ENCODE measurements at places on chromosomes 1 and 21.
A peak's percentile ranks its signal among the peaks of the same experiment; 100 is the strongest.

DNA sequence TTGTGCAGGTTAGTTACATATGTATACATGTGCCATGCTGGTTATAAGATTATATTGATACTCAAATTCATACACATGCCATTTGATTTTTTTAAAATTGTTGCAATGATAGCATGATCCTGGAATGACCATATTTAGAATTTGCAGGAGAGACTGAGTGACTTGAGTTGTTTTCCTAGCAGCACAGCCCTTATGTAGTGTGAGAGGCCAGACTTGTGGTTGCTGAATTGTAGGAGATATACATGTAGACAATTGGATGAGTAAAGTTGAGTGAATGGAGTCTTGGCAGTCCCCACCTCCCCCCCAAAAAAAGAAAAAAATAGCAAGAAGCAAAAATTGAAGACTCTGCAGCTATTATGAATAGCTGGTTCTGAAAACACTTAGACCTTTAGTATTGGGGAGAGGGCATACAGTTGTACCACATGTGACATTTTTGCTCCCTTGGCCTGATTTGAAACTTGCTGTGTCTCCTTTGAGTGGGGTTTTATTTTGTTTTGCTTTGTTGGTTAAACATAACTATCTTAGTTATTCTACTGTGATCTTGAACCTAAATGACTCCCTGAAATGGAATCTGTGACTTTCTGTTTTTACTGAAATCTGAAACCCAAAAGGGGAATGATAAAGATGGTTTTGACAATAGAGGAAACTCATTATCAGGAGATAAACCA lies 280.3 kb downstream of the HMCN1 start:
- DNase-seq, result no peak

- DNase-seq, result peak; percentile 82
These were observed 17.3 kb downstream of the NOC2L start for GRCh38 chr1:941588-942383.

- no peak for DNase-seq
These were observed 404.0 kb upstream of the VAMP3 start for GRCh38 chr1:7366955-7367665.

DNA sequence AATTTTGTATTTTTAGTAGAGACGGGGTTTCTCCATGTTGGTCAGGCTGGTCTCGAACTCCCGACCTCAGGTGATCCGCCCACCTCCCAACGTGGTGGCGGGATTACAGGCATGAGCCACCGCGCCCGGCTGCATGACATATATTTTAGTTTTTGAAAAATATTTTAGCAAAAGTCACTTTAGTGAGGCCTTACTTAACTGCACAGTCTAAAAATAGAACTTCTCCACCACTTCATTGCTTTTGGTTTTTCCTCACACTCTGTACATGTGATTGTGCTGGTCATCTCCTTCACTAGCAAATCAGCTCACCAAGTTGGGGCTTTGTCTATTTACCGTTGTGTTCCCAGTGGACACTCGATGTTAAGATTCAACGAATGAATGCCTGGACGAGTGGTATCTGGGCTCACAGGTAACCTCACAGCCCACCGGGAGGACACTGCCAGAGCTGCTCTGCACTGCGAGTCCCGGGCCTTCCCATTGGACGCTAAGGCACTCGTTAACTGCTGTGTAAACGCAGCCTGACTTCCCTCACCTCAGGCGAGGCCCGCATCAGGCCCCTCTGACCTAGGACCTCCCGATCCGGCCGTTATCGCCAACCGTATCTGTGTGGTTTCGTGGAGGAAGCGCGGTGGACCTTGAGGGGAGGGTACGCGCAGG lies 14.0 kb upstream of the ZNF692 start:
- peak; percentile 93 for DNase-seq

DNA sequence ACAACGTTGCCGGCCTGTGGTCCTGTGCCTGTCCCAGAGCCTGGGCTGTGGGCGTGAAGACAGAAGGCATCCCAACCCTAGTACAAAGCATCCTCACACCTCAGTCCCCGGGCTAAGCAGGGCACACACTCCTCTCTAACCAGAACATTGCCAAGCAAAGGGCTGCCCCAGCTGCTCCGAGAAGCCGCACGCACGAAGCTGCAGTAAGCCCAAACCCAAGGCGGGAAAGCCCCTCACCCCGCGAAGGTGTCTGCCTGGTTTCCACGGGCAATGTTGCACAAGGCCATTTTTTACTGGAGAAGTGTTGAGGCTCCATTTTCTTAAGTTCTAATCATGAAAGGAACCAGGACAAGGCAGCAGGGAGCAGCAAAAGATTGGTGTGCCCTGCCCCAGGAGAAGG lies 519.0 kb downstream of the NPHP4 start:
- no peak for DNase-seq

- no peak for DNase-seq
These were observed 1.8 kb downstream of the CD101 start for GRCh38 chr1:117003223-117003875.

GRCh38 chr1:8847990-8848389 lies 30.5 kb downstream of the ENO1 start:
- DNase-seq, result no peak

GRCh38 chr1:42747125-42747524 lies 7.1 kb upstream of the CLDN19 start:
- peak; percentile 55 for DNase-seq

DNA sequence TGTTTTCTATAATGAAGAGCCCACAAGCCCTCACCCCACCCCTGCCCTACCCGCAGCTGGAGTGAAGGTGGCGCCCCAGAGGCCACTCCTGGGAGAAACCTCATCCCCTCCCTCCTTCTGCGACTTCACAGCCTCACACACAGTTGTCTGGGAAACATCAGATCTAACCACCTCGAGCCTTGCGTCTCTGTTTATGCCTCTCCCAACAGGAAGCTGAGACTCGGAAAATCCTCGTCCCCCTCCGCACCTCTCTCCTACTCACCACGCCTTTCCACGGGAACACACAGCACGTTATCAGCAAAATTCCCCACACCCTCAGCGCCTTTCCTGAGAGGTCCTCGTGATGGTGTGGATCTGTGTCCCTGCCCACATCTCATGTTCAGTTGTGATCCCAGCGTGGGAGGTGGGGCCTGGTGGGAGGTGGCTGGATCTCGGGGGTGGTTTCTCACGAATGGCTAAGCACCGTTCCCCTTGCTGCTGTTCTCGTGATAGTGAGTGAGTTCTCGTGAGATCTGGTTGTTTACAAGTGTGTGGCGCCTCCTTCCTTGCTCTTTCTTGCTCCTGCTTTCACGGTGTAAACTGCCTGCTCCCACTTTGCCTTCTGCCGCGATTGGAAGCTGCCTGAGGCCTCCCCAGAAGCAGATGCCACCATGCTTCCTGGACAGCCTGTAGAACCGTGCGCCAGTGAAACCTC lies 190.6 kb downstream of the KIF26B start:
- no peak for DNase-seq

DNA sequence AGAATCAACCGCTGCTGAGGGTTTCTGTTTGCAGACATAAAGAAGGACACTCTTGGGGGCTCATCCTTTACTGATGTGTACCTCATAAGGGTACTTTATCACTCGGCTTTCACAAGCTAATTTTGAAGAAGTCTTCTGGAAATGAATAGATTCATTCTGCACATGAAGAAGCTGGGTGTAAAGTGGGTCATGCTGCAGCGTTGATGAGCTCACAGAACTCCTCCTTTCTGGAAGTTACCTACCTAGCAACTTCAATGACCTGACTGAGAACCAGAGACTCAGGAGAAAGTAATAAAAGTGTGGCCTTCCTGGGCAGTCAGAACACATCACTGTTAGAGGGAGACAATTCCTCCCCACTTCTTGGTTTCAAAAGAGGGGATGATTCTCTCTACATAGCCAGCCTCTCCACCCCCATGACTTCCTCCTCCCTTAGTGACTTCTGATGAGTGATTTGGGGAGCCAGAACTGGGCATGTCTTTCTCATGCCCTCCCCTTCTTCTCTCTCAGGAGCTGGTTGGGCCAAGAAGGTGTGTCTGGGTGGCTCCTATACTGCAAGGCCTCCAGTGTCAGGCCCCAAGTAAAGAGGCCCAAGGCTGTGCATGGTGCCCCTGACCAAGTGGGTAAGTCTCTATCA lies 27.0 kb downstream of the PCNX2 start:
- DNase-seq, result no peak

GRCh38 chr1:181111559-181111958 lies 23.1 kb downstream of the IER5 start:
- no peak for DNase-seq

- no peak for DNase-seq
These were observed 43.0 kb downstream of the ACOT7 start for GRCh38 chr1:6350416-6351088.

GRCh38 chr1:15709226-15709625 lies 25.1 kb downstream of the PLEKHM2 start:
- DNase-seq, result no peak

- no peak for DNase-seq
These were observed 141.0 kb upstream of the NGF start for GRCh38 chr1:115479055-115479482.

DNA sequence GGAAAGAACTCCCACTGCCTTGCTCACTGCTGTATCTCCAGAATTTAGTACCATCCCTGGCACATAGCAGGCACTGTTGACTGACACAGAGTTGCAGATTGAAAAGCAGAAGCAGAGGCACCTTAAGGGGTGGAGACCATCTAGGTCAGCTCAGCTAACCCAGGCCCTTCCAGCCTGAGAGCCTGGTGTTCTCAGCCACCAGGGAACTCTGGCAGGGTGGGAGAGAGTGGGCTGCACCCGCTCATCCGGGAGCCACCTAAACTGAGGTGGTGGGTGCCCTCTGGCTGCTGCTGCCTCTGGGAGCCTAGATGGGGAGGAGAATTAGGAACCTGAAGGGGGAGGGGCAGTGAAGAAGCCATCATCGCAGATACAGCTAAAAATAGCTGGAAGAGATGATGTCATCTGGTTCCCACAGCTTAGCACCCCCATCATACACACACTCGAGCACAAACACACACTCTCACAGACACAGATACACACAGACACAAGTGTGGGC lies 1.5 kb upstream of the TSPAN1 start:
- peak; percentile 55 for DNase-seq

DNA sequence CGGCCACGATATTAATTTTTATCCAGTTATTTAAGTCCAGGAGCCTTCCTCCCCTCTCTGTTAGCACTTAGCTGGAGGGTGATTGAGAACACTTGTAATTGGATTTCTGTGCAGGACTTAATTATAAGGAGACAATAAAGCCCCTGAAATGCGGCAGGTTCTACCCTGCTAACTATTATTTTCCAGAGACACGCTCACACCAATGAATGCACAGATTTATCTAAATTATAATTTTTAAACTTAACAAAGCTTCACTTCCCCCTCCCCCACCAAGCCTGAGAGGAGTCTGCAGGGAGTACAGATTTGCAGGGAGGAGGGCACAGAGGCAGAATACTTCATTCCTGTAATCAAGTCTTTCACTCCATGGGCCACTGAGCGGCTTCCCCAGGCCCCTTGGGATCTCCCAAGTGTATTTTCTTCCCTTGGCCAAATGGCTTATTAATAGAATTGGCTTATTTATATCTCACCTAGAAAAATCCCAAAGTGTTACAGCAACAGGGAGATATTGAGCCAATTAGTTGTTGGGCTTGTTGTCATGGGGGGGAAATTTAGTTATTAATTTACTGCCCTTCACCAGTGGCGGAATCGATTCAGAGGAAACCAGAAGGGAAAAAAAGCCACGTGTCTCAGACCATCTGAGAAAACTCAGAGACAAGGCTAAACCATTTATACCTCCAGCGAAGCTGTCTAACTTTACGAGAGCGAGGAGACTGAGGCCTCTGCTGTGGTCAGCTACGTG lies 99.0 kb upstream of the CD34 start:
- no peak for DNase-seq

DNA sequence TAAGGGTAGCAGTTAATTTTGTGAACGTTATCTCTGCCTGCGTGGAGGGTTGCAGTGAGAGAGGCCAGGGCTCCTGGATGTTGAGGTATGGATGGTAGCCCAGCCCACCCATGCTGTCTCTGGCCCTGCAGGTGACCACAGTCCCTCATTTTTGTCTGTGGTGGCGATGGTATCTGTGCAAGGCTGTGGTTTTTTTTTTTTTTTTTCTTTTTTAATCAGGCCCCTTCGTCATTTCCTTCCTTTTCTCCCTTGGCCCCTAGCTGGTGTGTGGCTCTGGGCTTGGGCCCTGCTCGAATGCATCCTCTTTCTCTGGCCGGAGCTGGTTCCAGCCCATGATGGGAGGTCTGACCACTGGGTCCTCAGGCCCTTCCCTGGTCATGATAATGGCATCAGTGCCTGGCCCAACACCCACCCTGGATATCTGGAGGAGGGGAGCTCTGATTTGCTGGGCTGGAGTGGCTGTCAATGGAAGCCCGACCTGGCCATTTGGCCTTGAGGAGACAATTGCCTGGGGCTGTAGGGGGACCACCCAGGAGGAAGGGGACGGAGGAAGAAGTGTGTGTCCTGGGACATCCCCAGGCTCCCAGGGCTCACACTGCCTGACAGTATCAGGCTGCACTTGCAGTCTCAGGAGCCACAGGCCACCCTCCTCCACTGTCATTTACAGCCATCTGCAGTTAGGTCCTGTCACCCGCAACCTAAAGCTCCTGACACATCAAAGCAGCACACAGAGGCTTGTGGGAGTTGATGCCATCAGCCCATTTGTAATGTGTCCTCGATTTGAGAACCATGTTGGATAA lies 8.1 kb upstream of the RNF187 start:
- DNase-seq, result no peak

- no peak for DNase-seq
These were observed 618 bp upstream of the SERTAD4 start for GRCh38 chr1:210231846-210232510.

- no peak for DNase-seq
These were observed 33.0 kb upstream of the KCNN3 start for GRCh38 chr1:154902938-154903566.

DNA sequence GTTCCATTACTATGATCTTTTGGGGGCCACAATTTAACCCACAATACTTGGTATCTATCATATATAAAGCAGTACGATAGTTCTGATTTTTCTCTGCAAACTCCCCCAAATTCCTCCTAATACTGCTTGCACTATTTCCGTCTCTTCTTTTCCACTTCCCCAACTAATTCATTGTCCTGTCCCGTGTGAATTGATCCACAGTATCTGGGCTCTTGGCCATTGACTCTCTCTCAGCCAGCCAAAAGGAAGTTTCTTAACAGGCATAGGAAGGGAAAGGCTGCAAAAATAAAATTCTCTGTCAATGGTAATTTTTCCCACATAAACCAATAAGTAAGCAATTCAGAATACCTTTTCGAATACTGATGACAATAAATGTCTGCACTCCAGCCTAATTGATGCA lies 91.7 kb upstream of the DSCAM start:
- peak; percentile 81 for DNase-seq

DNA sequence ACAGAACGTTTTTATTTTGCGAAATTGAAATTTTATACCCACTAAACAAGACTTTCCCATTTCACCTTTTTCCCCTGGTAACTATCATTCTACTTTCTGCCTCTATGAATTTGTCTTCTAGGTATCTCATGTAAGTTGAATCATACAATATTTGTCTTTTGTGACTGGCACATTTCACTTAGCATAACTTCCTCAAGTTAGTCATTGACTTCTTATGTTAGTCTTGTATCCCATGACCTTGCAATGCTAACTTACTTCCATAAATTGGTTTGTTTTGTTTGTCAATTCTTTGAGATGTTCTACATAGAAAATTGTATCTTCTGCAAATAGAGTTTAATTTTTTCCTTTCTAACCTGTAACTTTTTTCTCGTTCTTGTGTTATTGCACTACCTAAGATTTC lies 26.9 kb downstream of the SH3BP5L start:
- no peak for DNase-seq
